GM23338 (cell line): ENCODE measurements at places on chromosomes 11 and 22. TPM values are rescaled to one million over a fixed set of nuclear protein-coding genes. Genes with fewer than 3 reads are reported as not detected.

OR52E8 gene
- total RNA-seq = 0.21 TPM in 1 of 2 replicates, not detected in the other

RAB38 gene
- total RNA-seq = 14.2 and 22.4 TPM in 2 replicates

RAB39A gene
- total RNA-seq = 26.3 and 32.5 TPM in 2 replicates

DCDC1 gene
- 0.27 and 0.56 TPM in 2 replicates for total RNA-seq

DNA sequence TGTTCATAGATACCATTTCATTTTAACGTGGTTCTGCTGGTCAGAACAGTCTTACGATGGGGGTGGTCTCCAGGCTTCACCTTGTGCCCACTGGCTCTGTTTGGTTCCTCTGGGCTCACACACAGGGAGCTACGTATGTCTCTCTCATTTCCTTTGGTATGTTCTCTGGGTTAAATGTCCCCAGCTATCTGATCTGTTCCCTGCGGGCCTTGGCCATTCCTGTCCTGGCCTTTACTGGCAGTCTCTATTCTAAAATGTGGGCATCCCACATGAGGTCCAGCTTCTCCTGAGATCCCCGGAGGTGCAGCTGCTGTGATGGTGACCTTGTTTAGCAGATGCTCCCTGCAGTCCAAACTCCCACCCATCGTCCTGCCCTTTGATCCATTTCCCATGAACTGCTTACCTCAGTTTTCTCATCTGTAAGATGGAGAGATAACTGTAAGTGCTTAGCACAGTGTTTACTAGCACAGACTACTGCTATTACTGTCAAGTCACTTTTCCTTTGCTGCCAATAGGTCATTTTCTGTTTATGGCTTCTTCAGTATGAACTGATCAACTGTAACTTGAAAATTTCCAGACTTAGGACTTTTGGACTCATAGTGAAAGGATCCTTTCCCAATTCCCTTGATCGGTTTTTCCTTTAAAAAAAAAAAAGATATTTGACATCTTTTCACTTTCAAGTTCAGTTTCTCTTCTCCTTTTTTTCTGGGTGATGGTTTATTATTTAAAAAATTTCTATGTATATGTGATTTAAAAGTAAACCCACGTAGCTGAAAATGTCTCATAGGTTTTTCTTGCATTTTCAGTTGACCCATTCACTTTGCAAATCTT is 92.9 kb downstream of the PTPRJ start:
- H3K27ac ChIP-seq = peak overlapping the region; percentile 39; the same call in 1 of the 2 replicates
- no peak for DNase-seq
- H3K4me3 ChIP-seq = no peak overlapping the region
- no peaks in the 10 kb centered on the region for H3K4me1 ChIP-seq
